Activated CD4-positive, alpha-beta T cell treated with anti-CD3 and anti-CD28 coated beads for 4 hours (primary cell): ENCODE measurements at places on chromosomes 16 and 17.

GRCh38 chr16:50469744-50470321 is 78.4 kb upstream of the NKD1 start:
- no peak for DNase-seq

GRCh38 chr16:80806927-80807340 is 2.5 kb upstream of the CDYL2 start:
- DNase-seq, result peak; percentile 48

DNA sequence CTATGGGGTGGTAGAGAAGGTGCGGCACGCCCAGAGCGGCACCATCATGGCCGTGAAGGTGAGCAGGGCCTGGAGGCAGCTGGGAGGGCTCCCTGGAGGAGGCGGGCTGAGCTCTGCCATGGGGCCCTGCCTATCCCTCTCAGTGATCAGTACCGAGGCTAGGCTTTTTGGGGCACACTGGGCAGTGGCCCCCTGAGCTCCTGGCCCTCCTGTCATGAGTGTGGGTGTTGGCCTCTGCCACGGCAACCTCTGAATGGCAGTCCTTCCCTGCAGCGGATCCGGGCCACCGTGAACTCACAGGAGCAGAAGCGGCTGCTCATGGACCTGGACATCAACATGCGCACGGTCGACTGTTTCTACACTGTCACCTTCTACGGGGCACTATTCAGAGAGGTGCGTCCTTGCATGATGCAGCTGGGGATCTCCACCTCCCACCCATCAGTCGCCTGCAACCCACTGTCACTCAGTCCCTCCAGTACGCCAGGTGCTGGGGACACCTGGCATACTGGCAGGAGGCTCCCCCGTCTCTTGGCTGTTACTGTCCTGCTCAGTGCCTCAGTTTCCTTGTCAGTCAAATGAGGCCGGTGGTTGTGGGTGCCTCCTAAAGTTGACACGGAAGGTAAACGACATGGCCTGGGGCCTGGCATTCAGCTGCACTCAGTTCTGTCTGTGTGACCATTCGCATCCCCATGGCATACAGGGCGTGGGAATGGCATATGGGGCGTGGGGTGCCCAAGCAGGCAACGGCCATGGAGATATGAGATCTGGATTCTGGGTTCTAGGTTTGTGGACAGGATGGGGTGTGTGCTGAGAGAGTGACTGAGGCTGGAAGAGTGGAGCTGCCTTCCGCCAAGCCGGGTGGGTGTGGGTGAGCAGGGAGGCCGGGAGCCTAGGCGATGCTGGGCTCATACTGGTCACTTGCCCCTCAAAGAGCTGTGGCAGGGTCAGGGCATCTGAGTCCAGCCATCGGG is 16.4 kb downstream of the MAP2K3 start:
- no peak for DNase-seq

DNA sequence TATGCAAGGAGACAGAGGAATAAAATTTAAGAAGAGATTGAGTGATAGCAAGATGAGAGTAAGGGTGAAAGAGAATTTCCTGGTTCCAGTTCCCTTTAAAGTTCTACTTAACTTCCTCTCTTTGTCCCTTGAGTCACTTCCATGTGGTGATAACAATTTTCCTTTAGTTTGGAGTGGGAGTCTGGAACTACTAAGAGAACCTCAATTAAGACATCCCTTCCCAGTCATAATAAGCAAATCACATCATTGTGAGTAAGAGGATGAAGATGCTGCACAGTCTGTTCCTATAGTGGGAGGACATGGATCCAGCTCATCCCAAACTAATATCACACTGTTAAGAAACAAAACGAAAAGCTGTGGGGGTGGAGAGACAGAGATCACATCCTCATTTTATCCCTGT is 24.4 kb downstream of the TBX21 start:
- DNase-seq, result no peak

GRCh38 chr17:1083451-1084187 is 86.7 kb downstream of the TIMM22 start:
- no peak for DNase-seq

DNA sequence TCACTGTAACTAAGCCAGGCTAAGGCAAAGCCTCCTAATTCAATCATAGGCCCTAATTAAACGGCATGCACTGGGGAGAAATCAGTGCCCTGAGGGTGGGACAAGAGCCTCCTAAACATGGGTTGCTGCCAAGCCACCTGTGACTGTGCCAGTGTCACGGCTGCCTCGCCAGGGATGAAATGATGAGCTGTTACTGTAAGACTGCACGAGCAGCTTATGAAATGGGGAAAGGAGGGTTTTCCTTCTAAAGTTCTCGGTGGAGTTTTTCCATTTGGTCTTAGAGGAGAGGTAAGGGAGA is 12.7 kb downstream of the TMEM11 start:
- DNase-seq, result no peak

GRCh38 chr16:4089811-4090301 is 26.4 kb downstream of the ADCY9 start:
- DNase-seq, result no peak
